ENCODE measurements at places on chromosomes 3 and 15.

GRCh38 chr3:50122661-50123391 lies 32.3 kb upstream of the SEMA3F start:
- DNase-seq = no peak

GRCh38 chr15:50218691-50219090 lies 36.7 kb downstream of the SLC27A2 start:
- no peak for DNase-seq

DNA sequence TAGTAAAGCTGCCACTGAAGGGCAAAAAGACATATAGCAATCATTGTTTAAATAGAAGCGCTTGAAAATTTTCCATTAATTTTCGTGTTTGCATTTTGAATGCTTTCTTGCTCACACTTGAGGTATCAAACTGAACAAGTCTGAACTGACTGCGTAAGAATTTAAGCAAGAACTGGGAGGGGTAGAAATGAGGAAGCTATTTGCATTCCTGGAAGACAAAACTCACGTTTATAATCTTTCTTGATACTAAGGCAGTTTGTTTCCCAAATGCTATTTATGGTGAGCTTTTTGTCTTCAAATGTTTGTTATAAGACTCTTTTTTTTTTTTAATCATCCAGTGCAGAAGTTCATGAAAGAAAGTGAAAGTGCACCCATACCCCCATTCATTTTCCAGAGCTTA lies 499.8 kb upstream of the TPRG1 start:
- DNase-seq = no peak

DNA sequence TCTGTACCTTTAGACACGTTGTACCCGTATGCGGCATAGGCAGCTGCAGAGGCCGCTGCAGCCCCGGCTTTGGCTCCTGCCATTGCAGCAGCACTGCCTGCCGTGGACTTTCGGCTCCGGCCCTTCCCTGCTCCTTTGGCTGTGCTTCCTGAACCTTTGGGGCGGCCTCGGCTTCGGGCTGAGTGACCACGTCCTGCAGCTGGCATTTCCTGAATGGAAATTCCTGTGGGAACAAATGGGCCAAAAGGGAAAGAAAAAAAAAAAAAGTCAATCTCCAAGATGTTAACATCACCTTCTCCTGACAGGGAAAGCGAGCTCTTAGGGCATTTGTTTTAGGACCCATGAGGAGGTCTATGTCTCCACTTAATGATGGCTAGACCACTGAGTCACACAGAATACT lies 29.6 kb downstream of the CHAC1 start:
- no peak for DNase-seq

- no peak for DNase-seq
Measured at GRCh38 chr3:72439321-72440183, 408.7 kb downstream of the SHQ1 start.

DNA sequence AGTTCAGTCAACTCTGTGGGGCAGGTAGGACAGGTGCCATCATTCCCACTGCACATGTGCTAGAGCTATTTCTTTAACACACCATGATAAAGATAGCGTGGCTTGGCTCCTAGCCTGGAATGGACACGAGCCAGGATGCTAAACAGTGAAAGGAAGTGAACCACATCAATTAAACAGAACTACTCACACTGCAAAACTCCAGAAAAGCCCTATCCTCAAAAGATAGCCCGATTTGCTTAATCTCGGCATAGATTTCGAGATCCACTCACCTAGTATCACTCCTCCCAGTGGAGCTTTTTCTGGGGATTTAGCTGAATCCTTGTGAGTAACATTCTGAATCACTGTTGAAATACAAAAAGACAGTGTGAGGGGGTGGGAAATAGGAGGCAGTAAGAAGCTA lies 118.0 kb downstream of the ABI3BP start:
- DNase-seq = no peak

DNA sequence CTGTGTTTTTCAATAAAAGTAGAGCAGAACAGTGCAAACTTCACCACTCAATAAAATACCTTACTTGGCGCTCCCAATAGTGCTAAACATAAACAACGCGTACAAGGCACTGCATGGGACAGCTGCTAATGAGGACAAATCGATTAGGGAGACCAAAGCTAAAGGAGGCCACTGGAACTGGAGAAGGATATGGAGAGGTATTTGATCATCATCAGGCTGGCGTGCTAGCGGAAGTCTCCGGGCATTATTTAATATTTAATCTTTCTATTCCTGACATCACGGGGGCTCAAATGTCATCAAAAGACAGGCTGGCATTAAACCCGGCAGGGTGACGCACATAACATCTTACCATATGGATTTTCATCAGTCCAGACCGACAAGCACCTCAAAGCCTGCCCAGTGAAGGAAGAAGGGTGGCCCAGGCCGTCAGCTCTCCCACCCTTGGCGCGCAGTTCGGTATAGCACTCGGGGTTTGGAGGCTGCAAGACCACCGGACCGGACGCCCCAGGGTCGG lies 604 bp downstream of the CCPG1 start:
- DNase-seq = no peak

- no peak for DNase-seq
Measured at GRCh38 chr3:185411133-185411532, 48.2 kb downstream of the MAP3K13 start.

- no peak for DNase-seq
Measured at GRCh38 chr3:101325393-101326134, 5.2 kb upstream of the IMPG2 start.

DNA sequence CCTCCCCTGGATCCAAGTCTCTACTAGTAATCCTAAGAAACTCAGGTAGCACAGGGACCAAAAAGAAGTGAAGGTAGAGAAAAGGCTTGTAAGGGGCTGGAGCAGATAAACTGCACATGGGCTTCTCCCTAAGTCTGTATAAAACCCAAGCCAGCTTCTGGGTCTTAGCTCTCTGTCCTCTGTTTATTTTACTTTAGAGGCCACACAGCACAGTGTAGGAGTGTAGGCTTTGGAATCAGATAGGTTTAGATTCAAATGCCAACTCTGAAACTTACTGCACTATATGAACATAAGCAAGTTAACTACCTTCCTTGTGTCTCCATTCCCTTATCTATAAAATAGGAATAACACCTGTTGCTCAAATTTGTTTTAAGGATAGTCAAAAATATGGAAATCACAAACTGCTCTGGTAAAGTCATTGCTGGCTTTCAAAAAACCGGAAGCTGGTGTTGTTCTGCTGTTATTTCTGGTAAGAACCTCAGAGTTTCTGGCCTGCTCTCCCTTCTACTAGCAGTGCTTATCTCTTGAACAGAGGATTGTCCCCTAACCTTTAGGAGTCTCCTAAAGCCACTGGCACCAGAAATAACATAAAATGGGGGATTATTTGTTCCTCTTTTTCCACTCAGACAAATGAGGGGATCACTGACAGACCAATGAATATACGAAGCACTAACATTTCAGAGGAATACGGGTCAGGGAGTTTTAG lies 33.8 kb downstream of the PIK3R4 start:
- DNase-seq = no peak

- DNase-seq = no peak
Measured at GRCh38 chr3:11950576-11950975, 53.6 kb upstream of the SYN2 start.

DNA sequence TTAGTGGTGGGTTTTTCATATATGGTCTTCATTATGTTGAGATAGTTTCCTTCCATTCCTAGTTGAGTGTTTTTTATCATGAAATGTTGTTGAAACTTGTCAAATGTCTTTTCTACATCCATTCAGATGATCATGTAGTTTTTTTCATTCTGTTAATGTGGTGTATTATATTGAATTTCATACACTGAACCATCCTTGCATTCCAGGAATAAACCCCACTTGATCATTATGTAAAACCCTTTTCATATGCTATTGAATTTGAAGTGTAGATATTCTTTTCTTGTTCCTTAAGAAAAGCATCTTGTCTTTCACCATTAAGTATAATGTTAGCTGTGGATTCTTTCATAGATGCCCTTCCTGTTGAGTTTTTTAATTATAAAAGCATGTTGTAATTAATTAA lies 42.9 kb downstream of the PIAS1 start:
- no peak for DNase-seq

- no peak for DNase-seq
Measured at GRCh38 chr15:75403892-75404291, 35.5 kb upstream of the MAN2C1 start.

GRCh38 chr15:48049736-48050135 lies 71.1 kb upstream of the SLC24A5 start:
- DNase-seq = no peak

GRCh38 chr15:33124811-33125210 lies 69.7 kb downstream of the FMN1 start:
- DNase-seq = no peak

- DNase-seq = no peak
Measured at GRCh38 chr3:53694666-53695323, 151.4 kb downstream of the CHDH start.

DNA sequence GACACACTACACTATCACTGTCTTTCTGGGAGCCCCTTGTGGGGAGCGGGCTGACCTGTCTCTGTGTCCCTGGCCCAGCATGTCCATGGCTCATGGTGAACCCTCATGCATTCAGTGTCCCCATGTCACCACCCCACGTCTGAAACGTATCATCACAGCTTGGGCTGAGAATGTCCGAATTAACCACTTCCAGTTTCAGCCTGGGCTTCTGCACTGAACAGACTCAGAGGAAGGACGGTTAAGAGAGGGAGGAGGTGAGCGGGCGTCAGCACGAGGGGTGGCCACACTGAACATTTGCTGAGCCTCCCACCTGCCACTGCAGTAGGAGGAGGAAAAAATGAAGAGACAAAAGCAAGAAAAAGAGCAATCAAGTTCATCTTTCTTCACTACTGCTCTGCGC lies 30.5 kb downstream of the ATP2B2 start:
- DNase-seq = no peak

- DNase-seq = no peak
Measured at GRCh38 chr3:183987000-183987600, 30.6 kb downstream of the ABCC5 start.

- no peak for DNase-seq
Measured at GRCh38 chr3:187975561-187976364, 178.2 kb upstream of the LPP start.

DNA sequence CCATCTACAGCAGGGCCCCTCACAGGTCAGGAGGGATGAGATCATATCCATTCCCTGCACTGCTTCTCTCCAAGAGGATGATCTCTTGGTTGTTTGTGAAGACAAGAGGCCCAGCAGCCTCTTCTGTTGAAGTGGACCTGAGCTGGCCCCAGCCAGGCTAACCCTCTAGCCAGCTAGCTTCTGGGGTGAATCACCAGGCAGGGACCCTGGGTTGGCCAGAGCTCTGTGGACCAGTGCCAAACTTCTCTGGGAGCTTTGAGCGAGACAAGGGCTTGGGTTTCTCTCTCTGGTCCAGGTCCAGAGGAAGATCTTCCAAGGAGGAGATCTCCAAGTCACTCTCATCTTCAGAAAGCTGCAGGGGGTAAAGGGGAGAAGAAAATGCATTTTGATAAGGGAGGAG lies 52.7 kb downstream of the CLDN18 start:
- DNase-seq = no peak

GRCh38 chr3:195150181-195151118 lies 120.5 kb downstream of the XXYLT1 start:
- peak; percentile 13 for DNase-seq

DNA sequence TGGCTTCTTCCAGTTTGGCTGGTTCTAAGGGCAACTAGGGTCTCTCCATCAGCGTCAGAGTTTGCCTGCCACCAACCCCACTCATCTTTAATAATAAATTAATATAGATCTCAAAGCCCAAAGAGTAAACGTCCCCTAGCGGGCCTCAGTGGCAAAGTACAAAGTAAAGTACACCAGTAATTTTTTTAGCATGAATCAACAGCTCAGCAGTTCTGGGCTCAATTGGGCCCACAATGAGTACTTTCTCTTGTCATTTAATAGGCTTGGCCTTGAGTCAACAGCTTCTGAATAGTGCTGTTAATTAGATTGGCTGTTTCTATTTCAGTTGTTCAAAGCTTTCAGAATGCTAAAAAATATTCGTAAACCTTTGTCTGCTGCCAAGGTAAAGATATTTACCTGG lies 89.0 kb upstream of the PFN2 start:
- DNase-seq = no peak

GRCh38 chr3:18729671-18730070 lies 304.5 kb upstream of the SATB1 start:
- DNase-seq = no peak

GRCh38 chr3:48708481-48708889 lies 8.5 kb downstream of the IP6K2 start:
- no peak for DNase-seq

DNA sequence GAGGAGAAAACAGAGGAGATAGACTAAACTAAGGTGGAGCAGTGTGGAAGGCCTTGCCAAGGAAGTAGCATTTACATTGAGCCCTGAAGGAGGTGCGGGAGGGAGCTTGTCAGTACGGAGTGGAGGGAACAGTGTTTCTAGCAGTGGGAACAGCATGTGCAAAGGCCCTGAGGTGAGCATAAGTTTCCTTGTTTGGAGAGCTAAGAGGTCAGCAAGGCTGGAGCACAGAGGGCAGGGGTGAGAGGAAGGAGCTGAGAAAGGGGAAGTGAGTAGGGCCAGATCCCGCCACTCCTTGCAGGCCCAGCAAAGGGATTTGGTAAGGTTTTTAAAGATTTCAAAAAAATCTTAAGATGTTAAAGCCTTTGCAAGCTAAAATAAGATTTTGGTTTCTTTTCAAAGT lies 70.1 kb downstream of the HMCES start:
- DNase-seq = no peak

DNA sequence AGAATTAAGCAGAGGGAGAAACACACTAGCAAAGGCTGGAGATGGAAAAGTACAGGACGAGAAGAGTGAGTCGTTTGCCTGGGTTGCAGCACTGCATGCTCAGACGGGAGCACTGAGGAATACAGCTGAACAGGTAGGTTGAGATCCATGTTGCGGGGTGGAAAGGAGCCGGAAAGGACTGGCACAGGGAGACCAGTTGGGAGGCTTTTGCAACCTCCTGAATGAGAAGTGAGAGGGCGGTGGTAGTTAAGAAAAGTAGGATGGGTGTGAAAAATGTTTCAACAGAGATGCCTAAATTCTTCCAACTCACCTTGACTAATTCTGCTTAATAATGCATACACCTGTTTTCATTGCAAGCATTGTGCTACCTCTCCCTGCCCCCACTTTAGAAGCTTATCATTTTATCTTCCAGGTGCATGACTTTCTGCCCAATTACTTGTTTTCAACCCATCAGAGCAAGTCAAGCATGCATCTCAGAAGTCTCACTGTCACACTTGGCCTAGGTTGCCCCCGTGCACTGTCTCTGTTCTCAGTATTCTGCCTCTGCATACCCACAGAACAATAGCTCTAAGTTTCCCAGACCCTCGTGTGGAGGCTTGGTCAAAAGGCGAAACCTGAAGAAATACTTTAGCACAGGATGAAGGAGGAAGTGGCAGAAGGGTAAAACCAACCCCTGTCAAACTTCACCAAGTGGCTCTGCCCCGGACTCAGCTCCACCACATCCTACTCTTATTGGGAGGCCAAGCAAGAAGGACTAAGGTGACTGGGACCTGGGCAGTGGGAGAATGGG lies 199.3 kb upstream of the BCL6 start:
- no peak for DNase-seq

GRCh38 chr3:45123581-45124269 lies 22.5 kb downstream of the CDCP1 start:
- DNase-seq = no peak
